BJ (cell line): ENCODE measurements at places on chromosomes 4 and X.

- DNase-seq, result no peak
Measured at GRCh38 chrX:148599404-148599803, 99.0 kb downstream of the AFF2 start.

DNA sequence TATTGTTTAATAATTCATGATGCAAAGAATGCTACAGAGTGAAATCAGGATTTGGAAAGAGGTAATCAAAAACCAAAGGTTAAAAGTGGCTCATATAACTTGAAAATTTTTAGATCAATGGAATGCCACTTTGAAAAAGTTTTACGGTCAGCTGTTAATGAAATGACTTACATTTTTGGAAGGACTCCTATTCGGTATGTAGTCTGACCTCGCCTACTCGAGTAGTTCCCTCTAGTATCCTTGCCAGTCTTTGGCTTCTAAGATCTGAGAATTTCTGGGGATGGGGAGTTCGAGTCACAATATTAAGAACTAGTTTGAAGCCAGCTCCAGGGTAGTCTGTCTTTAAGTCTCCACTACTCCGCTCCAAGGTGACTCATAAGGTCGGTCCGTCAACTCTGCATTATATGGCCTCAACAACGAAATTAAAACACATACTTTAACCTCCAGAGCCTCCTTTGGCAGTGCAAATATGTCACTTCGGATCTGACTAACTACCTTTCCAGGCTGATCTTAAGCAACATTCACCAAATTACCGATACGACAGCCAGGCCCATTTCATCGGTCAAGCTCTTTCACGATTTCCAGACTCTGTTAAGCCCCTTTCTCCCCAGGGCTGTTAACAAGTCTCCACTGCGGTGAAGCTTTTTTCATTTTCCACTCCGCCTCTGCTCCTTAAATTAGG is 733 bp upstream of the NAA15 start:
- no peak for DNase-seq

DNA sequence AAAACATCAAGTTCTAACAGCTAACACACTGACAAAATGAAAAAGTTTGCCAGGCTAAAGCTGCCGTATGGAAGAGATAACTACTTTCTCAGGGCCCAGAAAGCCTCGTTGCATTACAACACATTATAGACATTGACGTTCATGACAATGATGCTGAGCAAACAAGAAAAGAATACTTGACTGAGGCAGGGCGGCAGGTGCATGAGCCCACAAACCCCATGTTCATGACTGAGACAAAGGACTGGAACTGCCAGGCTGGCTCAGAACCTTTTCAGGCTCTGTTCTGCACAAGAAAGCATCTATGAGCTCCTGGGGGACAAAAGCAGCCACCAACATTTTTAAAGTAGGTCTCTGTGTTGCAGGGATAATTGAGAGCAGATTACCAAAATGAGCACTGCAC is 13.6 kb downstream of the TLR6 start:
- DNase-seq, result no peak

GRCh38 chr4:66052426-66052825 is 382.1 kb upstream of the EPHA5 start:
- no peak for DNase-seq

- no peak for DNase-seq
Measured at GRCh38 chr4:107404591-107405300, 315.3 kb downstream of the PAPSS1 start.

DNA sequence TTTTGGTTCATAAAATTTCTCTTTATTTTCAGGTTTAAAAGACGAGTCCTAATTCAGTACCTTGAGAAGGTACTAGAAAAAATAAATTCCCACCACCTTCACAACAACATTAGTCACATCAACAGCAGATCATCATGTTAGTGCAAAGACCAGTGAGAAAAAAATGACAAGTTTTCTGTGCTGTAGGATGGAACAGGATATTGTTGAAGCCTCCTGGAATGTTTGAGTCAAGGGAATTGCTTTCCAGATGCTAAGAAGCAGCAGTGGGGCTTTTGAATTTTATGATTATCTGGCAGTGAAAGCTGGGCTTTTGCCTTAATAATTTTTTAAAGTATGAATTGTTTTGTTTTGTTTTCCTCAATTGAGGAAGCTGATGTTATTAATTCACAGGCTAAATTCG is 61.0 kb downstream of the INTS6L start:
- no peak for DNase-seq

GRCh38 chr4:186825069-186825468 is 101.4 kb upstream of the FAT1 start:
- DNase-seq, result no peak

DNA sequence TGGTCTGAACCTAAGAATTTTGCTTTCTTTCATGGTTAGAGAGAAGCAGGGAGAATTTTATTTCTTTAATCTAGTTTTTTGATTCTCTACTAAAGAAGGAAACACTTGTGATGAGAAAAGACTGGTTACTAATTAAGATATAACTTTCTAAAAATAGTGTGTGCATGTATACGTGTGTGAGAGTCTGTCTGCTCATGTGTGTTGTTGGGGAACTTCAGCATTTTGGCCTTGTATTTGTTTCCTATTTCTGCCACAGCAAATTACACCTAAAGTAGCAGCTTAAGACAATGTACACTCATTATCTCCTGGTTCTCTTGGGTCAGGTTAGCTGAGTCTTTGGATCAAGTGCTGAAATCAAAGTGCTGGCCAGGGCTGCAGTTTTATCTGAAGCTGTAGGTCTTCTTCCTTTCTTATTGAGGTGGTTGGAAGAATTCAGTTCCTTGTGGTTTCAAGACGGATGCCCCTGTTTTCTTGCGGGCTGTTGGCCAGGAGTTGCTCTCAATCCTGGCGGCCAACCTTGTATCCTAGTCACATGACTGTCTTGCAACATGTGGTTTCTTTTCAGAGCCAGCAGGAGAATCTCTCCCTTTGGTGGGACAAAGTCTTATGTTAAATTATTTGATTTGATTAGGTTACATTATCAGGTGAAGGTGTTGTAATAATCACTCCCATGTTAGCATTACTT is 188.4 kb upstream of the CLNK start:
- DNase-seq, result no peak

DNA sequence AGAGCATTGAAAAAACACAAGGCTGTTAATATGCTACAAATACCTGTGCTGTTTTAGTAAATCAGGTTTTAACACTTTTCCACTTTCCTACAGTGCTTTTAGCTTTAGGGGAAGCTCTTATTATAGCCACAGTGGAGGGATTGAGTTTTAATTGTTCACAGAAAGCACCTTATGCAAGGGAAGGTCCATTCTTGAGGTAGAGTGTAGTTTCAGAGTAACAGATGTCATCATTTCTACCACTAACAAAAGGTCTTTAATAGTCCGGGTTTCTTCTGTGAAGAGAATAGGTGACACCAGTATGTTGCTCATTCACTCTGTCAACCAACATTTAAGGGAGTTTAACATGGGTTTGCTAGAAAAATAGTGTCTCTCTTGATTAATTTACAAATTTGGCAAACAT is 104.4 kb downstream of the STIM2 start:
- DNase-seq, result no peak

- DNase-seq, result no peak
Measured at GRCh38 chr4:151573945-151574344, 165.0 kb downstream of the FHIP1A start.

DNA sequence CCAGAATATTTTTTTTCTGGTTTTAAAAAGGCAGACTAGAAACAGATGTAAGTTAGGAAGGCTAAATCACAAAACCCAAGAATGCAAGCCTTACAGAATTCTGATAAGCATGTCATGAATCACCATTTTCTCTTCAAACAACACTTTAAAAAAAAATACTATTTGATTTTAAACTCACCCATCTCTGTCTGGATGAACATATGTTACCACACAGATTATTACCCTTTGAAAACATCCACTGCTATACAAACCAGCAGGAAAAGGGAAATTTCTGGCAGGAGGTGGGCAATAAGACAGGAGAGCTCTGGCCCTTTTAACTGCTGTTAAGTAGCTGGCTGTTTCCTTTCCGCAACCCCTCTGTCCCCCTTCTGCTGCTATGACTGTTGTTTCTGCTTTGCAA is 317.7 kb upstream of the NOCT start:
- no peak for DNase-seq

DNA sequence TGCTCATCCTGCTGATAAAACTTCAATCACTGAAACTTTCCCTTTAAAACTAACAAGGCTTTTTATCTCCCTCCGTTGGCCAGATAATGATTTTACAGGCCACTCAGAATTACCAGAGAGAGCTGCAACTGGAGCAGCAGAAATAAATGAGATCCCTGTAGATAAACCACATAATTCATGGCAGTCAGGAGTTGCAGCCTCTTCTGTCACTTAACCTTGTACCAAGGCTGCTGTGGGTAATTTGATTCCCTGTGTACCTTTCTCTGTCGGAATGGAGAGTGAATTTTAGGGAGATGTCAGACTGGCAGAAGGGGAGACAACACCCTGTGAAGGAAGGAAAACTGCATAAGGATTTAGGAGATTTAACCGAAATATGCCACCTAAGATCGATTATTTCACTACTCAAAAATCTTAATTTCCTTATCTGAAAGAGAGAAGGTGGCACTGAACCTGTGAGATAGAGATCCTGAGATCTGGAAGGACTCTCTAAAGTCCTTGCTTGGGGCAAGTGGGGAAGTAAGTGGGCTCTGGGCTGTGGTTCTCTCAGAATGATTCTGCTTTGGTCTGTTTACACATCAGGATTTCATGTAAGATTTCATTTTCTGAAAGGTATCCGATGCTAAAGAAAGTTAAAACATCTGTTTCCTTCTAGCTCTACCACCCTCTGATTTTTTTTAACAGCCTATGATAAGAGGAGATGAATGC is 14.3 kb upstream of the TSPAN5 start:
- DNase-seq, result no peak

DNA sequence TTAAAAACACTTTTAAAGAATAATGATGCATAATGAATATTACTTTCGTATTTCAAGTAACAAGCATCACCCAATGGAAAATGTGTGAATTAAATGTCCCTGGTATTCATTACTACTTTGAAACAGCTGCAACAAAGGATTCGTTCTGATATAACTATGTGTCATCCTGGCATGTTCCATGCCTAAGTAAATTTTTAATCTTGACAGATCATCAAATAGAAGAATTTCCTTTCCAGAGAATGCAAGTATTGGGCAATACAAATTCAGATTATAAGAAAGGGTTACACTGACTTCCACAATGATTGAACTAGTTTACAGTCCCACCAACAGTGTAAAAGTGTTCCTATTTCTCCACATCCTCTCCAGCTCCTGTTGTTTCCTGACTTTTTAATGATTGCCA is 105.3 kb downstream of the SPCS3 start:
- no peak for DNase-seq
